ENCODE measurements at places on chromosomes 7 and 10.

- DNase-seq: no peak
Measured at GRCh38 chr10:116836902-116837523, 12.3 kb upstream of the ENO4 start.

DNA sequence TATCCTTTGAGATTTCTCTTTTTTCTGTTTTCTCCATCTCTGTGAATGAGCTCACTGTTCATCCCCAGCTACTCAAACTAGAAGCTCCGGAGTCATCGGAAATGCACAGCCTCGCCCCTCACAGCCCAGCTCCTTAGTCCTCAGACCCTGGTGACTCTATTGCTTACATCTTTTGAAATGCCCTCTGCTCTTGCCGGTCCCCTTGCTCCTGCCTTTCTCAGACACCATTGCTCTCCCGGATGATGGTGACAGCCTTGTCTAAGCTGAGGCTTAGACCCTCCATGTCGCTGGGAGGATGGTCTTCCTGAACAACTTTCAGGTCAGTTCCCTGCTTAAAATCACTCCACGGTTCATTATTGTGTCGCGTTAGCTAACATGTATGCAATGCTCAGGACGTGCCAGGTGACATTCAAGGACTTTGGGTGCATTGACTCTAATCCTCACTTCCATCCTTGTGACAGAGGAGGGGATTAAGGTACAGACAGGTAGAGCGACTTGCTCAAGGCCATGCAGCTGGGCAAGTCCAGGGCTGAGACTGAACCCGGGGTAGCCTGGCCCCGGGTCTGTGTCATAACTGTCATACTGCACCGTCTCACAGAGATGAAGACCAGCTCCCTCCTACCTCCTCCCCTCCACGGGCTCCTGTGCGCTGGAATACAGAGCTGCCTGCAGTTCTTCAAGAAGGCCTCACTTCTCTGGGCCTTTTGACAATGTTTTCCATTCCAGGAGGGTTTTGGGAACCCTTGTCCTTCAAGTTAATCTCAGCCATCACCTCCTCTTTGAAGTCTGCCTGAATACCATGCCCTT, 4.3 kb upstream of the UCMA start:
- no peak for DNase-seq

- no peak for DNase-seq
Measured at GRCh38 chr10:43683451-43684291, 35.0 kb upstream of the ZNF32 start.

DNA sequence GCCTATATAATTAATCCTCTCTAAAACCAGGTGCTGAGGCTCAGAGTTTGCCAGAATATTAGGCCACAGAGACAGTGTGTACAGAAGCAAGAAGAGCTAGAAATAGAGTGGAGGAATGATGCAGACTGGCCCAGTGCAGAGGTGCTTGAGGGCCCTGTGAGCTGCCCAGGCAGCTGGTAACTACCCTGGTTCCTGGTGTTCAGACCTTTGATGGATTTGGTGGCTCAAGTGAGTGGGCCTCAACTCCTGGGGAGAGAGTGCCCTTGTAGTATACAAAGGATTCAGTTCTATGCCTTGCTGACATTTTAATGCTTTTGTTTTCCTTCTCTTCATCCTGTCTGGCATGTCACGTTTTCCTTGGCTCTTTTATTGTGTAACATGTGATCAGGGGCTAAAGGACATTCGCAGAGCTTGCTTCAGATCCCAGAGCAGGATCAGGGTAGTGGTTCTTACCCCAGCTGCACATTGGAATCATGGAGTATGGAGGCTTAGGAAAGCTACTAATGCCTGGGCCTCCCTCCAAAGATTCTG, 20.0 kb downstream of the LRRC4 start:
- DNase-seq: no peak

DNA sequence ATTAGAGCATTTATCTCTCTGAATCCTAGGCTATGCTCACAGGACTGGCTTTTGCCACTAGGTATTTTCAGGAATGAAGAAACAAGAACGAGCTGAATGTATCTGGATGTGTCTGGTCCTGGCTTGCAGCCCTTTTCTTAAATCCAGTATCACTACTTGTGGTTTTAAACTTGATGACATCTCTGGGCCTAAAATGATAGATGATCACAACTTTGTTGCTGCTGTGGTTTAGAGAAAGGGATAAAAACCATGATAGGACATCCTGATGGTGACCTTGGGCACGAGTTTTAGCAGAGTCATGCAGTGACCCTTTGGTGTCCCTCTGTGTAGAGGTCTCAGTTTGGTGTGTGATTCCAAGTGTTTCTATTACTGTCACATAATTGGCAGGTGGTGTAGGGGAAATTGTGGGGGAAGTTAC, 31.7 kb upstream of the SEMA3C start:
- no peak for DNase-seq

DNA sequence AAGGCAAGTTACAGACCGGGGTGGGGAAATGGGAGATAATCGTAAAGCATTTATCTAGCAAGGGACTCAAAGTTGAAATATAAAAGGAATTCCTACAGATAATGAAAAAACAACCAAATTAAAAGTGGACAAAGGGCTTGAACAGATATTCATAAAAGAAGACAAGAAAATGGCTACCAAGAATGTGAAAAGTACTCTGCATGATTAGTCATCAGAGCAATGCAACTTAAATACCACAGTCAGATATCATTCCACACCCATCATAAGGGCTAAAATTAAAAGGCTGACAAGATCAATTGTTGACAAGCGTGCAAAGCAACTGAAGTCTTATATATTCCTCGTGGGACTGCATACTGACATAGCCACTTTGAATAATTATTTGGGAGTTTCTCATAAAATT, 124.6 kb upstream of the RSU1 start:
- no peak for DNase-seq
